ENCODE measurements at places on chromosomes 7 and 10. TPM values are rescaled to one million over a fixed set of nuclear protein-coding genes. Genes with fewer than 3 reads are reported as not detected.

GPR158 gene
- total RNA-seq = 0.86 TPM

COBL gene
- total RNA-seq = 36.5 TPM

TMEM229A gene
- 0.75 TPM for total RNA-seq

- no peak for DNase-seq
Measured at GRCh38 chr10:132748545-132749370, 37.2 kb downstream of the NKX6-2 start.

GRCh38 chr10:108755646-108756045 is 1167.7 kb downstream of the XPNPEP1 start:
- DNase-seq = no peak

- DNase-seq = no peak
Measured at GRCh38 chr10:47301833-47302232, 1.8 kb downstream of the GDF10 start.

- no peak for DNase-seq
Measured at GRCh38 chr10:124287071-124287685, 131.5 kb downstream of the OAT start.

GRCh38 chr10:77834540-77834939 is 92.0 kb downstream of the DLG5 start:
- DNase-seq = no peak

DNA sequence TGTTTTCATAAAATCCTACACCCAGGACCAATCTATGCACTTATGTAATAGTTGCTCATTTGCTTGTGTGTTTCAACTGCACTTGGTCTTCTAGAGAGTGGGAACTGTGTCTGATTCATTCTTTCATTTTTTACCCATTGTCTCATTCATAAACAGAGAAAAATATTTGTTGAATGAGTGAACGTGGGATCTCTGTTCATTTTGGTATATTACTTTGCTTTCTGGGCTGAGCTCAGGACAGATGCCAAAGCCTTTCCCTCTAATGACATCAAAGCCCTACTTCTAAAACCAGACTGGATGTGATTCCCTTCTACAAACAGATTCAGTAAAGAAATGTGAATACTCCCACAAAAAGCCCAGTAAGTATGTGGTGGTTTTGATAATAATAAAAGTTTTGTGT is 145.2 kb downstream of the ST7 start:
- DNase-seq = no peak

Measured in H1 (cell line).